ENCODE measurements at places on chromosomes 7 and 10.
A peak's percentile ranks its signal among the peaks of the same experiment; 100 is the strongest.

DNA sequence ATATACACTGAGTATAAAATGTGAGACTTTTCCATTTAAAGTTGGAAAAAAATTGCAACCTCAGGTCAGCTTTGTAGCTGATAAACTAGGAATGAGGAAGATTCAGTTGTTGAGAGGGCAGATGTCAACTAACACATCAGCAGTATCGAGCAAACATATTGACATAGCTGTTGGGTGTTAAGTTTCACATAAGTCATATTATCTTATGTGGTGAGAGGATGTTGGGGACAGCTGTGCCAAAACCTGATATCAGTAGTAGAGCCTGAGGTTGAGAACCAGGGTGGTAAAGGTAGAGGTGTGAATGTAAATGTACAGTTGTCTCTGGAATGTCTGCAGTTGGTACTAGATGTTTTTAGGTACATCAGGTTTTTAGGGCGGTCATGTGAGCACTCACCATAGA, 5.0 kb downstream of the ZRANB1 start:
- no peak for DNase-seq

GRCh38 chr7:100065452-100066186, 15.9 kb downstream of the ZNF3 start:
- peak; percentile 35 for DNase-seq

DNA sequence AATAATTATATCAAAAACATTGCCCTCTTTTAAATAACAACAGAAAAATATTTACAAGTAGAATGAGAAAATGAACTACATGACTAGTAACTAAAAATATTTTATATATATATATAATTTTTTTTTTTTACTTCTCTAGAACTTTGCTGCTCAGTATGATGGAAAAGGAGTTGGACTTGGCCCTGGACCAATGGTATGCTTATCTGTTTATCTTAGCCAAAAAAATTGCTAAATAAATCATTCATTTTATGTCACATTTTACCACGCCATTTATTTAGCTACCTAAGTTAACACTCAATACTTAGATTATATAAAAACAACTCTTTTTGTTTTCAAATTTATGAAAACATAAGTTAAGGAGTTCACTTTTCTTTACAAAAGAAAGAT, 6.7 kb downstream of the COL1A2 start:
- DNase-seq = no peak

DNA sequence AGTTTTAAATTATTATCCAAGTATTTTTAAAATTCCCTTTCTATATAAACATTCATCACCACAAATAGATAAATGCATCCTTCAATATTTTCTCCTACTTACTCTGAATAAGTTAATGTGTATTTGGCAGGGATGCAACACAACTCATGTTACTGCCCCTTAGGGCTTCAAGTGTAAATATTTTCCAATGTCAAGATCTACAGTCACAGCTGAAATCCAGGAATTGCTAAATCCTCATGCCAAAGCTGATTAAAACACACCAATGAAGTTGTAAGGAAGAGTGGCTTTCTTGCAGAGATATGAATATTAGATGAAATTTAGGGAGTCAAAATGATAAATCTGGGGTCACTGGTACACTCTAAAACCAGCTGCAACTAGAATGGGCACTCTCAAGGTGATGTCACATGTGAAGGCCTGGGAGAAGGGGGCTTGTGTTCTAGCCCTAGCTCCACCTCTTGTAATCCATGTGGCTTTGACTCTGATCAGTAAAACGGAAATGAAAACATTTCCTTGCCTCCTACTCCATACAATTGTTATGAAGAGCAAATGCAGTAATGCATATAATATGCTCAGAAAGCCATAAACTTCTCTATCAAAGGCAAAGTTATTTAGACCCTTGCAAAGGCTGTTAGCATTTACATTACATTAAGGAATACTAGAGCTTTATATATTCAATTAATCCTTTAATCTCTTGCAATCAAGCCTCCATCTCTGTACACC, 228.1 kb upstream of the NFE2L3 start:
- DNase-seq = no peak

DNA sequence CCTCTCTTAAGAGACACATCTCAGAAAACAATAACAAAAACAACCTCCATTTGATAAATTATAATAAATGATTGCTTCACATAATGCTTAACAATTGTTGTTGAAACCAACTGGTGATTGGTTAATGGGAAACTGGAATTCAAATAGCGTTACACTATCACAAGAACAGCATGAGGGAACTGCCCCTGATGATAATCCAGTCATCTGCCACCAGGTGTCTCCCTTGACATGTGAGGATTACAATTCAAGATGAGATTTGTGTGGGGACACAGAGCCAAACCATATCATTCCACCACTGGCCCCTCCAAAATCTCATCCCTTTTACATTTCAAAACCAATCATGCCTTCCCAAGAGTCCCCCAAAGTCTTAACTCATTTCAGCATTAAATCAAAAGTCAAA, 375.9 kb downstream of the BMPER start:
- no peak for DNase-seq

DNA sequence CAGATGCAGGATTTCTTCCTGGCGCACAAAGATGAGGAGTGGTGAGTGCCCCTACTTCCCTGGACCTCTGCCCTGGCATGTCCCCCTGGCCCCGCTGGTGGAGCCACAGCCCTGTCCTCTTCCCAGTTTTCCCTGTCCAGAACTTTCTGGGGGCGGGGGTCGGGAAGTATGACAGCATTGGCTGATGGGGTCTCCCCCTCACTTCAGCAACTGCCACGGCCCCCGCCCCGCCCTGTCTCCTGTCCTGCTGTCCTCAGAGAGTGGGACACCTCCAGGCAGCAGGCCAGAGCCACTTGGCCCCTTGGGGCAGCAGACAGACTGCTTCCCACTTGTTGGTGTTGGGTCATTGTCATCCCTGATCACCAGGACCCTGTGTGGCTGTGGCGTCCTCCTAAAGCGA, 7.3 kb downstream of the SRRT start:
- no peak for DNase-seq

- no peak for DNase-seq
Measured at GRCh38 chr10:76319661-76320060, 888.2 kb downstream of the LRMDA start.

DNA sequence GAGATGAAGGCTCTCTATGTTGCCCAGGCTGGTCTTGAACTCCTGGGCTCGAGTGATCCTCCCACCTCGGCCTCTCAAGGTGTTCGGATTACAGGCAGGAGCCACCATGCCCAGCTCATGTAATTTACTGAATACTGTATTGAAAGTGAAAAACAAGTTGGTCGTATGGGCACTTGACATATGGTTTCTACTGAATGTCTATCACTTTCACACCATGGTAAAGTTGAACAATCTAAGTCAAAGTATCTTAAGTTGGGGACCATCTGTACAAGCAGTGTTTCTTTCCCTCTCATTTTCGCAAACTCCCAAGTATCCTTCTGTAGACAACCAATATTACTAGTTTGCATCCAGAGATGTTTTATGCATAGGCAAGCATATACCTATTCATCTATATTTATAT, 116.6 kb downstream of the TMEM178B start:
- DNase-seq = no peak

DNA sequence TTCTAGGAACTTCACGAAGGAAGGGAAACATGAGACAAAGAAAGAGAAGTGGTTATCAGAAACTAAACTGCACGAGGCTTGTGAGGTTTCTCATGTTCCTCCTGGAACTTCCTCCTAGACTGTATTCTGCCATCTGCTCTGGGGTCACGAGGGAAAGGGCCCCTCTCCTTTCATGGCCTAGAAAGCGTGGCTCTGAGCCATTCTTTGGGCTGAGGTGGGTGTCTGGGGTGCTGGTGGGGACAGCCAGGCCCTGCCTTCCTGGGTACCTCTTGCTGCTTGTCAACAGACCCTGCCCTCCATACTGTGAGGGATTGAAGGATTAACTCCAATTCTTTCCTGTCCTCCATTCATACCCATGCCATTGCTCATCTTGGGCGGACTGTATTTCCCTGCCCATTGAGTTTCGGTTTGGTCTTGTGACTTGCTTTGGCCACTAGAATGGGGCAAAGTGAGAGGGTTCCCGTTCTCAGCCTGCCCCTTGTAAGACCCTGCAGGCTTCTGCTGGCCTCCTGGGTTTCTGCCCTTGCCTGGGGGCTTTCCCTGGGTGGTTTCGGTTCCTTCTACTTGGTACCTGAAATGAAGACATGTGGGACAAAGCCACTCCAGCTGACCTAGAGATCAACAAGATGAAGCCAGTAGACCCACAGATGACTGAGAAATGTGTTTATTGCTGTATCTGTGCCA, 14.9 kb upstream of the GIMAP8 start:
- DNase-seq = no peak

- DNase-seq = peak; percentile 60
Measured at GRCh38 chr10:70145666-70146488, 623 bp downstream of the TYSND1 start.

DNA sequence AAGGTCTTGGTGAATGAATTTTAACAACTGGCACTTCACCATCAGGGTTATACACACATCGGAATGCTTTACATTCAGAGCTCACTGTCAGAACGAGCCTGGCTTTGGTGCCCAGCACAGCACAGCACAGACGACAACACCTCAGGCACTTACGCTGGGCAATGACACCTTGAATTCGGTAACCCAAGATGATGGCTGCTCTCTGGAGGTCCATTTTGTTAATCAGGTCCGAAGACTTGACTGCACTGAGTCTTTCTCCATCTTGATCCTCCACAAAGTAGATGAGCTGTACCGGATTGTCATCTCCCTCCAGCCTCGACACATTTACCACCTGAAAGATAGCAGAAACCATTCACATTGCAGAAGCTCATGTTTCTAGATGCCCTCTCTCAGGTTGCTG, 82.4 kb downstream of the KIAA1549 start:
- DNase-seq = no peak

DNA sequence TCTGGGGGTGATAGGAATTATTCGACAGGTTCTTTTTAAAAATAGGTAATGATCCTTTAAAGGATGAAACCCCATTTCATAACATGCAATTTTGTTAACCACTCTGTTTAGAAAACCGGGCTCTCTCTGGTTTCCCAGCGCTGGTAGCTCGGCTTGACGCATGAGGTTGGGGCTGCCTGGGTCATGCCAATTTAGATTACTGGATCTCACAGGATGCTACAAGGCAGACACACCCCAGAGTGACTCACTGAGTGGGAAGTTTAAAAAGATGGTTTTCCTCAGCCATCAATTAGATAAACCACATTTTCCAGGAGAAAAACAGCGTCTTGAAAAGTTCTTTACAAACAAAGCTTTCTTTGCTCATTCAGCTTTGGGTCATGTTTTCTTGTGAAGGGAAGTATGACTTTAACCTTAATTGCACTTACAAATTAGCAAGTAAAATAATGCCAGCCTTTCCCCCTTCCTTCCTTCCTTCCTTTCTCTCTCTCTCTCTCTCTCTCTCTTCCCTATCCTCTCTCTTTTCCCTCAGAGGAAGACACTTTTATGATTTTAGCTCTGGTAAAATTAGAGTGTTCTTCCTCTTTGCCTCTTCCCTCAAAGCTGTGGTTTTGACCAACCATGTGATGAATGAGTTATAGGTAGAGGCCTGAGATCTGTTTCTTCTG, 99.8 kb downstream of the EPDR1 start:
- DNase-seq = no peak

- no peak for DNase-seq
Measured at GRCh38 chr7:54874804-54875203, 115.8 kb upstream of the SEC61G start.

GRCh38 chr7:20787660-20788419, 1.2 kb upstream of the SP8 start:
- no peak for DNase-seq

DNA sequence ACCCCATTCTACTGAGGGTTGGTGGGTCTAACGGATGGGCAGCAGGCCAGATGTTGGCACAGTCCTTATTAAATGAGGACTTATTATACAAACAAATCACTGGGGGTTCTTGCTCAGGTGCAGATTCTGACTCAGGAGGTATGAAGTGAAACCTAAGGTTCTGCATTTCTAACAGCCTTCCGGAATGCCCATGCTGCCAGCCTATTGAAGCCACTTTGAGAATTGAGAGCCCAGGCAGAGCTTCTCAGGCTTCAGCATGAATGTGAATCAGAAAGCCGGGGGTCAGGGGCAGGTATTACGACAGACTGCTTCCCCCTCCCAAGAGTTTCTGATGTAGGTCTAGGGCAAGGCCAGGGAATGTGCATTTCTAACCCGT, 34.1 kb upstream of the NPFFR1 start:
- no peak for DNase-seq

- no peak for DNase-seq
Measured at GRCh38 chr7:21361413-21362125, 66.3 kb upstream of the SP4 start.

GRCh38 chr10:11331726-11332125, 279.7 kb downstream of the USP6NL start:
- DNase-seq = no peak

DNA sequence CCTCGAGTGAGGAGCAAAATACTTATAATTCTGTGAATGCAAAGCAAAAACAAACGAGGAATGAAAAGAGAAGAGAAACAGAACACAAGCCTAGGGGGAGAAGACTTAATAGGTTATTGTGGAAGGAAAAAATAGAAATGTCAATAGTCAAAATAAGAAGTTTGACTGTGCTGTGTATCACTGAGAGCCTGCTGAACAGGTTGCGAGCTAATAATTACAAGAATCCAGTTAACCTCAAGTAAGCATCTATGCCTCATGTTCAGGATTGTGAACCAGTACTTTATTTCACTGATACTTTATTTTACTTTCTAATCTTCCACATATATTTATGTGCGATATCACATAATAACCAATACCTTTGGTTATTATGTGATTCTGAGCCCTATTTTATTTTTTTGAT, 316.7 kb downstream of the OTUD1 start:
- DNase-seq = no peak

DNA sequence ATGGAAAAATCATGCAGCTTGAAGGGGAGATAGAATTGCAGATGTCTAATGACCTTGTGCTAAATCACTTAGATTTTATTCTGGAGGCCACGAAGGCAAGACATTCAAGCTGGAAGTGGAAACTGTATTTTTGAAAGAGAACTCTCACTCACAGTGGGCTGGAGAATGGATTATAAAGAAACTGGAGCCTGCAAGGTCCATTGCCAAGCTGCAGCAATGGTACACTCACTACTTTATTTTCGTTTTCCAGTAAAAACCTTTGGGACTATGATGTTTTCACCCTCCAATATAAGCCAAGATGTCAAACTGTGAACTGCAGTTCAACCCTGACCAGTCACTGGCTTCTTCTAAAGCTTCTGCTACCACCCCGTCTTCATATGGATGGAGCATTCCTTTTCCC, 62.0 kb downstream of the SKIDA1 start:
- no peak for DNase-seq

GRCh38 chr10:75770626-75771081, 339.2 kb downstream of the LRMDA start:
- no peak for DNase-seq

DNA sequence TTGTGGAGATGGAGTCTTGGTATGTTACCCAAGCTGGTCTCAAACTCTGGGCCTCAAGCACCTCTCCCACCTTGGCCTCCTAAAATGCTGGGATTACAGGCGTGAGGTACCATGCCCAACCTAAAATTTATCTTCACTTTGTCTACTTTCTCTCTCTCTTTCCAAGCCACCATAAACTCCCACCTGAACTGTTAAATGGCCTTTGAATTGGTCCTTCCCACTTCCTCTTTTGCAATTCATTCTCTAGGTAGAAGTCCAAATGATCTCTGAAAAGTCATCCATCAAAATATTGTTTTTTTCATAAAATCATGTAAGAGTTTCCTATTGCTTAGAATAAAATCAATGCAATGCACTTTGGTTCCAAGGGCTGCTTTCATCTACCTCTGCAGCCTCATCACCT, 90.1 kb upstream of the CELF2 start:
- no peak for DNase-seq
